Peyer's patch (tissue), 4 donors: ENCODE measurements at places on chromosomes 6 and 20. TPM values are rescaled to one million over a fixed set of nuclear protein-coding genes. Genes with fewer than 3 reads are reported as not detected.

ADGRG6 gene
- total RNA-seq = 43.3 TPM

CST11 gene
- total RNA-seq = not detected

MCHR2 gene
- total RNA-seq = not detected

PSMF1 gene
- 69.6 TPM for total RNA-seq

EDN1 gene
- 5.8 TPM for total RNA-seq

DZANK1 gene
- total RNA-seq = 5.0 TPM

TSPO2 gene
- total RNA-seq = not detected

OPRM1 gene
- total RNA-seq = not detected

RAET1G gene
- not detected for total RNA-seq

SOX18 gene
- total RNA-seq = 2.8 TPM

LST1 gene
- total RNA-seq = not detected
